Urinary bladder (tissue), 4 donors: ENCODE measurements at places on chromosomes 5 and 9. TPM values are rescaled to one million over a fixed set of nuclear protein-coding genes. Genes with fewer than 3 reads are reported as not detected.

ADAMTS2 gene
- 80.9 TPM for total RNA-seq

FOXD4 gene
- not detected for total RNA-seq

PCA3 gene
- 0.26 TPM for total RNA-seq

C7 gene
- 807 TPM for total RNA-seq

CTXN3 gene
- total RNA-seq, result 1.1 TPM

THBS4 gene
- 3.9 TPM for total RNA-seq

HTR1A gene
- not detected for total RNA-seq

CD274 gene
- total RNA-seq, result 2.4 TPM

FAM153A gene
- not detected for total RNA-seq

CCNJL gene
- 4.7 TPM for total RNA-seq

SEC16A gene
- total RNA-seq, result 24.3 TPM

NUTM2F gene
- not detected for total RNA-seq

TNFSF8 gene
- 2.3 TPM for total RNA-seq

TXNDC8 gene
- not detected for total RNA-seq

COL27A1 gene
- total RNA-seq, result 21.5 TPM

DIRAS2 gene
- total RNA-seq, result 2.2 TPM

RNF14 gene
- 69.7 TPM for total RNA-seq

TAF11L5 gene
- not detected for total RNA-seq

MAP1B gene
- 99.2 TPM for total RNA-seq

TMC1 gene
- 1.9 TPM for total RNA-seq

LECT2 gene
- not detected for total RNA-seq

CENPK gene
- total RNA-seq, result 40.4 TPM

MPDZ gene
- 96.8 TPM for total RNA-seq

NFX1 gene
- 24.1 TPM for total RNA-seq

PDE6A gene
- total RNA-seq, result 0.05 TPM
